Amniotic stem cell (primary cell): ENCODE measurements at places on chromosomes 12 and 14.

GRCh38 chr12:101832030-101832429, 1.3 kb upstream of the GNPTAB start:
- no peak for DNase-seq

GRCh38 chr12:123529686-123530085, 3.8 kb downstream of the RILPL1 start:
- DNase-seq, result no peak

DNA sequence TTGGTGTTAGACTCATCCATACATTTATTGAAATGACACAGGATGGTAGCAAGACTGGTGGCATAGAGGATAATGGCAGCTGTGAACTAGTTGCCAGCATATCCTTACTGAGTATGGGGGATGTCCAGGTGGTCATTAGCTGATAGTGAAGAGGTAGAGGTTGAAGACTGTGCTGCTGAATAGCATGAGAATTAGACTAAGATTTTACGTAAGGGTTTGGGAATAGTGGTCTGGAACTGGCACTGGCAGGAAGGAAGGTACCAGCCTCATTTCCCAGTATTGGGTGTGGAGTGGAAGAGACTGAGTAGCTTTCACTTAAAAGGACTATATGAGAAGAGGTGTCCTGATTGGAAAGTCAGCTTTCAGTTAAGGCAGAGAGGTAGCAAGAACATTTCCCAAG, 6.5 kb downstream of the ERC1 start:
- no peak for DNase-seq

- peak; percentile 30 for DNase-seq
These were observed 58.2 kb upstream of the FLRT2 start for GRCh38 chr14:85471744-85472143.

DNA sequence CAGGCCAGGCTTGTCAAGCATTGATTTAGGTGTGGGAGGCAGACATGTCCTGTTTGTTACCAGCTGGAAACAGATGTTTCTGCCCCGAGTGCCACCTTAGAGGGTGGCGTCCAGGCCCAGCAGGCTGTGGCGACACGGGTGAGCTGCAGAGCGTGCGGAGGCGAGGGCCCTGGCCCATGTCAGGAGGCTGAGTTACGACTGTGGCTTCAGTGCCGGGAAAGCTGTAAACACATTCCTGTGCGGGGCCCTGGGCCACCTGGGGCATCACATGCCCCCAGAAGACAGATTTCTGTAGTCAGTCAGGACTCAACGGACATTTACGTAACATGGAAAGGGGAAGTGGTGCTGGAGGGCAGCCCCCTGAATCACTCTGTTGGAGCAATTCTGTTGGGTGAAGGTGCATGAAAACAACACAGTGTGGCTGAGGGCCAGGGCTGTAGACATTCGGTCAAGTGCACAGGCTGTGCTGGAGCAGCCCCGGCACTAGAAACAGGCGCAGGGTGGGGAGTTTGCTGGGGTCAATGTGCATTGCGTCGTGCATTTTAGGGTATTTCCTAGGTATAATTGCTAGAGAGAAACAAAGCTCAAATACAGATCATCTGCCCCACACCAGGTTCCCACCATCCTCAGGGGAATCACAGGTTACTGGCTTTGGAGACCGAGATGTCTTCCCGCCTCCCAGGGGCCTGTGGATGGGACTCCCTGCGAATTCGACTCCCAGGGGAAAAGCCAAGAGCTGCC, 291.8 kb downstream of the TMEM121 start:
- no peak for DNase-seq

- DNase-seq, result no peak
These were observed 68.8 kb downstream of the CD163L1 start for GRCh38 chr12:7375145-7375543.

- DNase-seq, result no peak
These were observed 465.2 kb downstream of the PCNX1 start for GRCh38 chr14:71372411-71372838.

DNA sequence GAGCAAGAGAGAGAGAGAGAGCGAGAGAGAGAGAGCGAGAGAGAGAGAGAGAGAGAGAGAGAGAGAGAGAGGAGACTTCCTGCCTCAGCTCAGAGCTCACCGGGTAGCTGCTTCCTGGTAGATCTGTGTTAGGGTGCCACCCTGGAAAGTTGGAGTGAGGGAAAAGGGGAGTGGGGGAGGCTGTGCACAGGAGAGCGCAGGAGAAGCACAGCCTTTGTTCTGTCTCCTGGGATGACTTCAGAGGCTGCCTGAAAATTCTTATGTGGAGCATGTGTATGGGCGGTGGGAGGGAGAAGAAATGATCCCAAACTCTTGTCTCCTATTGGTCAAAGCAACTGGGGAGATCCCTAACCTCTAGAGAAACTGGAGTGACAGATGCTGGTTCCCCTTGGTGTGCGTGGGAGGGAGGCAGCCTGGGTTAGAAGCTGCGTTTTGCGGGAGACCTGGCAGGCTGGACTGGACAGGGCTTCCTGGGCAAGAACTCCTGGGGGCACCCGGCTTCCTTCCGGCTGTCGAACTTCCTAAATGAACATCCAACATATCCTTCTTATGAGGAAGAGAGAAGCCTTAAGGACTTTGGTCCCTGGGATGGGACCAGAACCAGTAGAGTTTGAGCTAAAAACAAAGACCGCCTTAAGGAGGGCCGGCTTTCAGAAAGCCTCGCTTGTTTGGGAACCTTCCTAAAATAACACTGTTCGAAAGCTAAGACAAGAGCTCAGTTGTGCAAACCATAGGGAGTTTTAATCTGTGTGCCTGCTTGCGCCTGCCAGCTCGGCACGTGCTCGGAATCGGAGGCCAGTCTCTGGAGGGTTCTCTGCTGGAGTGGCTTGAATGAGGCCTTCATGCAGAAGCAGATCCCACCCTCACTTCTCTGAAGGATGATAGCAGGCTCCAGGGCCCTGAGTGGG, 30.4 kb upstream of the BEGAIN start:
- no peak for DNase-seq

GRCh38 chr14:97866195-97866594, 1069.0 kb downstream of the VRK1 start:
- no peak for DNase-seq

GRCh38 chr12:49342914-49343731, 3.6 kb upstream of the DNAJC22 start:
- no peak for DNase-seq

DNA sequence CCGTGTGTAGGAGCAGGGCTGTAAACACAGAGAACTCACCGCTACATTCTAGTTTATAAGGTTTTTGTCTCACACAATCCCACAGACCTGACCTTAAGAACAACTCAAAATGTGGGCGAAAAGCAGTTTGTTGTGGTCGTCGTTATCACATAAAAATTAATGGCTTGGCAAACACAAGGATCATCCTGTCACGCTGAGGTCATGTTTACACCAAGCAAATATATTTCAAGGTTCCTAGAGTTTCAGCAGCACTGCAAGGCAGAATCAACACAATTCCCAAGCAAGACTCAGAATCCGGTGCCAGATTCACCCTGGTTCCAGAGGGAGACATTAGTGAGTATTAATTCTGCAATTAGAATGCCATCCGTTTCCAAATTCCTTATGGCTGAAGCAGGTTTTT, 30.1 kb upstream of the MAP1LC3B2 start:
- no peak for DNase-seq

- DNase-seq, result no peak
These were observed 7.1 kb upstream of the SMUG1 start for GRCh38 chr12:54195737-54196347.

GRCh38 chr12:127399451-127399850, 867.5 kb upstream of the TMEM132C start:
- no peak for DNase-seq

- peak; percentile 40 for DNase-seq
These were observed 1.1 kb downstream of the CCDC91 start for GRCh38 chr12:28191051-28192048.

DNA sequence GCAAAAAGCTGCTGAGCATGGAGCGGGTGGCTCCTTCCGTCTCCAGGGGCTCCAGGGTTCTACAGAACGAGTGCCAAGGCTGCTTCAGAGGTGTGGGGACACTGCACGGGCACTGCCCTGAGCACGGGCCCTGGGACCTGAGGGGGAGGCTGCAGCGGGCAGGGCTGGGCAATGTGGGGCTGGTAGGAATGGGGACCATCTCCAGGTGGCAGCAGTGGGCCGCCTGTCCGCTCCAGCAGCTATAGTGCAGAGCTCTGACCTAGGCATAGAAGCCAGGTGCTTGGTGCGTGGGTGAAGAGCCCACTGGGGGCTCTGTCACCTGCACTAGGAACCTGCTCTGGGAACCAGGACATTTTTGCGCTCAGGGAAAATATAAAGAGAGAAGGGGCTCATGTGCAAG, 22.3 kb downstream of the HDAC7 start:
- DNase-seq, result no peak

- DNase-seq, result no peak
These were observed 27.9 kb upstream of the MLXIP start for GRCh38 chr12:122050706-122051105.

DNA sequence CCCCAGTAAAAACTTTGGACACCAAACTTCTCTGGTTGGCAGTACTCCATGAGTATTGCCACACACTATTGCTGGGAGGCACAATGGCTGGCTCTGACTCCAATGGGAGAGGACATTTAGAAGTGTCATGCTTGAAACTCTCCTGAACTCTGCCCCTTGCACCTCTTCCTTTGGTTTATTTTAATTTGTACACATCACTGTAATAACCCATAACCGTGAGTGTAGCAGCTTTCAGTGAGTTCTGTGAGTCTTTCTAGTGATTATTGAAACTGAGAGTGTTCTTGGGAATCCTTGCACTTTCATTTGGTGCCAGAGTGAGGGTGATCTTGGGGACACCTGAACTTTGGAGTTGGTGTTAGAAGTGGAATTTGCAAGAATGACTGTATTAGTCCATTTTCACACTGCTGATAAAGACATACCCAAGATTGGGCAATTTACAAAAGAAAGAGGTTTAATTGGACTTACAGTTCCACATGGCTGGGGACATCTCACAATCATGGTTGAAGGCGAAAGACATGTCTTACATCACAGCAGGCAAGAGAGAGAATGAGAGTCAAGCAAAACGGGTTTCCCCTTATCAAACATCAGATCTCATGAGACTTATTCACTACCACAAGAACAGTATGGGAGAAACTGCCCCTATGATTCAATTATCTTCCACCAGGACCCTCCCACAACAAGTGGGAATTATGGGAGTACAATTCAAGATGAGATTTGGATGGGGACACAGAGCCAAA, 41.3 kb upstream of the CEP83 start:
- DNase-seq, result no peak

- DNase-seq, result no peak
These were observed 19.1 kb downstream of the SETD3 start for GRCh38 chr14:99461411-99462085.

- DNase-seq, result peak; percentile 59
These were observed 134.2 kb downstream of the NTF3 start for GRCh38 chr12:5565933-5566599.

DNA sequence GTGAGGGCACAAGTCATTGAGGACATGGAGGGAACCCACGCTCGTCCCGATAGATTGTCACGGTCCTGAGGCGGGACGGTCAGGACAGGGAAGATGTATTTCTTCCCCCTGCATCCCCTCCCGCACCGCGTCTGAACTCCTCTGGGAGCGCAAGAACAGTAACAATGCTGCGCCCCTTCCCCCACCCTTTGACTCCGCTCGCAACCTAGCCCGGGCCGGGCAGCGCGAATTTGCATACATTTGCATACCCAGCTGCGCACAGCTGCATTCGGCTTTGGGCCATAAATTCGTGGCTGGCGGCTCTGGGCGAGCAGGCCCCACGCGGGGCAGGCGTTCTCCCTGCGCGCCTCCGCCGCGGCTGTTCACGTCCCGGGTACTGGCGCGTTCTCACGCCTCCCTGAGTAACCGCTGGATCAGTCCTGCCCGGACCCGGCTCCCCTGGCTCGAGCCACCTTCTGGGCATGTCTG, 29.0 kb upstream of the SMUG1 start:
- no peak for DNase-seq

GRCh38 chr12:52203079-52203921, 11.5 kb upstream of the KRT80 start:
- DNase-seq, result no peak

DNA sequence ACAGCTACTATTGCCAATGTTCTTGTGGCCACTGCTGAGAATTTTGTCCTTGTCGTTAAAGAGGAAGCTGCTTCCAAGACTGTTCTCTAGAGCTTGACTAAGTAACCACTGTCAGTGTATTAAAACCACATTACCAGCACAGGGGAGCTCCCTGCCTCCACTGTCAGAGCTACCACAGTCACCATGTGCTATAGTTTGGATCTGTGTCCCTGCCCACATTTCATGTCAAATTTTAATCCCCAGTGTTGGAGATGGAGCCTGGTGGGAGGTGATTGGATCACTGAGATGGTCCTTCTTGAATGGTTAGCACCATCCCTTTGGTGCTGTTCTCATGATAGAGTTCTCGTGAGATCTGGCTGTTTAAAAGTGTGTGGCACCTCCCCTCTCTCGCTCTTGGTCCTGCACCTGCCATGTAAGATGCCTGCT, 23.2 kb upstream of the RAP1B start:
- DNase-seq, result no peak

GRCh38 chr14:83568141-83568540, 1961.8 kb upstream of the FLRT2 start:
- DNase-seq, result no peak

DNA sequence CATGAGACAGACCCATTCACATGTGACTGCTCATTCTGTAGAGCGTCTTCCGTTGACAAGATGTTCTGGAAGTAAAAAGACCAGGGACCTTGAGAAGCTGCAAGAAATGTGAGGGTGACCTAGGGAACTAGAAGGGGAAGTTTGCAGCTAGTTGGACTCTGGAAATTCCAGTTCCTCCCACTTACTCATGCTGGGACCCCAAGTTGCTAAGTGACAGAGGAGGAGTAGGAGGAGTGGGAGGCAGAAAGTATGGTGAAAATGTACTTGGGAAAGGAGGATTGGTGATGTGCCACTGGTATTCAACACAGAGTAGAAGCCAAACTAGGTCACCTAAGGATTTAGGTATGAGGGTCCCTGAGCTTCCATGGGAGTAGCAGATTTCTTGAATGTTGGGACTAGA, 132.4 kb downstream of the KCNA5 start:
- no peak for DNase-seq

- no peak for DNase-seq
These were observed 196.2 kb downstream of the KIF26A start for GRCh38 chr14:104334424-104335161.

GRCh38 chr12:5220835-5221234, 177.2 kb downstream of the KCNA5 start:
- no peak for DNase-seq

DNA sequence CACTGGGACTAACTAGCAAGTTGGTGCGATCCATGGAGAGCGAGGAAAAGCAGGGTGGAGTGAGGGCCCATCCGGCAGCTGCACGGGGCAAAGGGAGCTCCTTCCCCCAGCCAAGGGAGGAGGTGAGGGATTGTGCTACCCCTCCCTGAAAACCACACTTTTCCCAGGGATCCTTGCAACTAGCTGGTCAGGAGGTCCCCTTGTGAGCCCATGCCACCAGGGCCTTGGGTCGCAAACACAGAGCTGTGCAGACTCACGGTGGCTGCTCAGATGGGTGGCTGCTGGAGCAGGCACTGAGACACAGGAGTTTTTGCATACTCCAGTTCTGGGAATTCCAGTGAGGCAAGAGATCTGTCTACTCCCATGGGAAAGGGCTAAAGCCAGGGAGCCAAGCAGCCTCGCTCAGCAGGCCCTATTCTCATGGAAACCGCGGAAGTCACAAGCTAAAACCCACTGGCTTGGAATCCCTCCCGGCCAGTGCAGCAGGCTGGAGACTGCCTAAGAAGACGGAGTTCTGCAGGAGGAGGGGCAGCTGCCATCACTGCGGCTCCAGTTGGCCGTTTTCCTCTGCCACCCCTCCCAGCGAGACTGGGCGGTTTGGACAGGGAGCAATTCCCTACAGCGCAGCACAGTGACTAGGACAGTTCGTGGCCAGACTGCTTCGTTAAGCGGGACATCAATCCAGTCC, 10.9 kb upstream of the ZNF705A start:
- DNase-seq, result no peak

GRCh38 chr12:74537707-74538385, at the start of gene ATXN7L3B:
Gene ATXN7L3B, plus strand, starts transcription at chr12:74537835. Its CDS starts 278 bp downstream, at chr12:74538113.
- peak; percentile 86 for DNase-seq
